Stimulated activated CD4-positive, alpha-beta T cell treated with anti-CD3 and anti-CD28 coated beads, Interleukin-1b, Interleukin-23, amount 100 ng/mL, for 48 hours (primary cell): ENCODE measurements at places on chromosomes 7 and 10.

- DNase-seq: no peak
Measured at GRCh38 chr7:78124216-78124615, 325.6 kb downstream of the PHTF2 start.

GRCh38 chr7:105268056-105268455, 120.7 kb downstream of the SRPK2 start:
- DNase-seq: no peak

DNA sequence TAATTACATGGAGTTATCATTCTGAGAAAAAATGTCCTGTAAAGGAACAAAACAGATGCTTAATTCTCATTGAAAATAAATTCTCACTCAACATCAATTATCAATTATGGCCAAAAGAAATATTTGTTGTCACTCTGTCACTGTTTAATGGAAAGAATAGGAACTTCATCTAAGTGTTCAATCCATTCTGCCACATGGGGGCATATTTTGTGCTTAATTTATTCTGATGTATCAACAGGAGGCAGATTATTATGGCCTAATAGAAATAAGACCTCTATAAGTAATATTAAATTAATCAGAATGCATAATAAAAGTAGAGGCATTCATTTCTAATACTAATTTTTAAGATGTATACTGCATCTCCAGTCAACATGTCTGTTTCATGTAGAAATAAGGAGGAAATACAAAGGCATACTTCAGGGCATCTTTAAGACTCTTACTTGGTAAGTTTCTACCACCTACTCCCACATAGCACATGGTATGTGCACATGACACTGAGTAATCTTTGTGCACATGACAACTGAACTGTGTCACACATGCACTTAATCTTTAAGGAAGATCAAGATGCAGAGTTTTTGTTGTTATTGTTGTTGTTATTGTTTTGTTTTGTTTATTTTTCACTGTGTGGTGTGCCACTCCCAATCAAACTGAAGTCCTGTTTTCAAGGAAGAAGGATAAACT, 420.4 kb upstream of the SEMA3A start:
- DNase-seq: no peak

GRCh38 chr10:48550977-48551376, 53.9 kb downstream of the ARHGAP22 start:
- DNase-seq: no peak
